T-helper 17 cell (primary cell): ENCODE measurements at places on chromosomes 13 and 19. TPM values are rescaled to one million over a fixed set of nuclear protein-coding genes. Genes with fewer than 3 reads are reported as not detected.
A peak's percentile ranks its signal among the peaks of the same experiment; 100 is the strongest.

DNA sequence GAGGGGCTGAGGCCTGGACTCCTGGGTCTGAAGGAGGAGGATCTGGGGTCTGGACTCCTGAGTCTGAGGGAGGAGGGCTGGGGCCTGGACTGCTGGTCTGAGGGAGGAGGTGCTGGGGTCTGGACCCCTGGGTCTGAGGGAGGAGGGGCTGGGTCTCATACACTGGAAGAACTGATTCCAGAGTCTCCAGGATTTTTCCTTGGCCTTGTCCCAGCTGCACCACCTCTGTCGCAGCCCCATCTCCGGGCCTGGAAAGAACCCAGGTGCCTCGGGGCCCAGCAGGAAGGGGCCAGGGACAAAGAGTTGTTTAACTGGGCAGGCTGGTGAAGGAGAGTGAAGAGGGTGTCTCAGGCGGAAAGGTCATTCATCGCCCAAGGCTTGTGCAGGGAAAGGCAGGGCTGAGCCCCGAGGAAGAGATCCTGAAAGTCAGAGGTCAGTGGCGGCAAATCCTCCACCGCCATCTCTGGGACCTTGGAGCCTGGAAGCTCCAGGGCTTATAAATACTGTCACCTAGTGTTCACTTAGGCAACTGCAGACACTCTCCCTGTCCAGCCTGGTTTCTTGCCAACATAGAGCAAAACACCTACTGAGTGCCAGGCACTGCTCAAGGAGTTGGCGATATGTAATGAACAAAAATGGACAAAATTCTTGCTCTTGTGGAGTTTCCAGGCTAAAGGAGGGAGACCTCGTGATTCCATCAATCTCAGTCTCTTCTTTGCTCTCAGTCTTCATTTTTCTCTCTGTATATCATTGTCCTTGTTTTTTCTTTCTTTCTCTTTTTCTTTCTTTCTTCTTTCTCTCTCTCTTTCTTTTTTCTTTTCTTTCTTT is 4.4 kb upstream of the KCNN4 start:
- peak overlapping the region; percentile 80 for H3K4me3 ChIP-seq
- H3K4me1 ChIP-seq = peaks cover 45% of the 10 kb centered on the region
- peak; percentile 35 for DNase-seq
- H3K27ac ChIP-seq = peak overlapping the region; percentile 95

- H3K27me3 ChIP-seq = no peaks in the 10 kb centered on the region
- peaks cover 14% of the 10 kb centered on the region for H3K36me3 ChIP-seq
- peaks cover 42% of the 10 kb centered on the region for H3K4me1 ChIP-seq
- H3K27ac ChIP-seq = peak overlapping the region; percentile 97
Measured at GRCh38 chr19:1067341-1067957, 482 bp downstream of the ARHGAP45 start.

GRCh38 chr13:43684963-43685725 is 101.6 kb downstream of the ENOX1 start:
- no peak overlapping the region for H3K4me3 ChIP-seq
- no peak for DNase-seq
- no peak overlapping the region for H3K27ac ChIP-seq
- H3K27me3 ChIP-seq = peaks cover 8% of the 10 kb centered on the region
- no peaks in the 10 kb centered on the region for H3K36me3 ChIP-seq

GRCh38 chr19:18741124-18742121 is 49.7 kb downstream of the COMP start:
- DNase-seq = no peak
- peaks cover 2% of the 10 kb centered on the region for H3K4me1 ChIP-seq
- H3K4me3 ChIP-seq = no peak overlapping the region
- no peak overlapping the region for H3K27ac ChIP-seq
- H3K36me3 ChIP-seq = no peaks in the 10 kb centered on the region
- no peaks in the 10 kb centered on the region for H3K27me3 ChIP-seq

Gene FFAR2
- 0.16 TPM for total RNA-seq

GRCh38 chr19:29840066-29840950 is 28.5 kb downstream of the CCNE1 start:
- no peaks in the 10 kb centered on the region for H3K36me3 ChIP-seq
- H3K4me3 ChIP-seq = no peak overlapping the region
- H3K27ac ChIP-seq = no peak overlapping the region
- peaks cover 14% of the 10 kb centered on the region for H3K4me1 ChIP-seq

GRCh38 chr13:99970651-99971575 is 654 bp downstream of the ZIC5 start:
- H3K27ac ChIP-seq = no peak overlapping the region
- H3K4me1 ChIP-seq = peaks cover 18% of the 10 kb centered on the region
- H3K27me3 ChIP-seq = peaks cover 75% of the 10 kb centered on the region
